Small intestine (tissue), 16 donors: ENCODE measurements at places on chromosomes 6 and 20. TPM values are rescaled to one million over a fixed set of nuclear protein-coding genes. Genes with fewer than 3 reads are reported as not detected.

- no peak overlapping the region for H3K4me3 ChIP-seq
- no peaks in the 10 kb centered on the region for H3K36me3 ChIP-seq
- H3K27ac ChIP-seq = no peak overlapping the region
- peaks cover 7% of the 10 kb centered on the region for H3K4me1 ChIP-seq
Measured at GRCh38 chr6:45438151-45438550, 60.4 kb upstream of the SUPT3H start.

DNA sequence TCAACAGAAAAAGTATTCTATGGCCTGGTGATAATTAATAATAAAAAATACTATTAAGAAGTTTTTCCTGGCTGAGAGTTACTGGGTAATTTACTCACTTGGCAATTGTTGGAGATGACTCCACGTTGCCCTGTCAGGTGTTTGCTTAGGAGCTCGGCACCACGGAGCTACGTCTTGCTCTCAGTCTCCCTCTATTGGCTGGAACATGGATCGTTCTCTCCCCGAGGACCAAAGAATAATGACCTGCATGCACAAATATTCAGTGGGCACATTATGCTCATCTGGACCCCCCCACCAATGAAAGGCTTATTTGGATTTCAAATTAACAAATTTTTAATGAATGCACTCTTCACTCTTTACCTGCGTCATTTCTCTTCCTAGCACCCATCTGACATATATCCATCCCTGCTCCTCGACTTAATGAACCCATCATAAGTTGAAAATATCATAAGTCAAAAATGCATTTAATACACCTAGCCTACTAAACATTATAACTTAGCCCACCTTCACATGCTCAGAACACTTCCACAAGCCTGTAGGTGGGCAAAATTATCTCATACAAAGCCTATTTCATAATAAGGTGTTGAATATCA is 71.0 kb upstream of the CD83 start:
- no peaks in the 10 kb centered on the region for H3K27me3 ChIP-seq
- DNase-seq = peak; percentile 68
- no peaks in the 10 kb centered on the region for H3K36me3 ChIP-seq
- H3K4me1 ChIP-seq = no peaks in the 10 kb centered on the region
- H3K4me3 ChIP-seq = no peak overlapping the region
- H3K27ac ChIP-seq = no peak overlapping the region

- H3K4me3 ChIP-seq = no peak overlapping the region
- no peaks in the 10 kb centered on the region for H3K27me3 ChIP-seq
- H3K27ac ChIP-seq = no peak overlapping the region
- no peak for DNase-seq
Measured at GRCh38 chr6:66986940-66987339, 1279.9 kb upstream of the EYS start.

COL11A2 gene
- 0.27 TPM for polyA plus RNA-seq

DEFB132 gene
- not detected for polyA plus RNA-seq

DNA sequence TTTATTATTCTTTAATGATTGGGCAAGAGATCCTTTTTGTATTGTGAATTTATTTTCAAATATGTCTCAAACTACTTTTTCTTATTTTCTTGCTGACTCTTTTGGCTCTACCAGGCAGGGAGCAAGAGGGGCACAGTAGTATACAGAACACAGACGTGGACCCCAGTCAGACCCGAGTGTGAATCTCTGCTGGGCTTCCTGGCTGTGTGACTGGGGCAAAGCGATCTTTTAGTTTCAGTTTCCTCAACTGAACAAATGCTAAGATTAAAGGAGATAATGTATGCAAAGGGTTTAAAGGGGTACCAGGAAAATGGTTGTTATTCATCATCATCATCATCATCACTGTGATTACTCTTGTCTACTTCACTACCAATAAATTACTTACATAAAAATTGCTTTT is 317.5 kb downstream of the HIVEP2 start:
- H3K27ac ChIP-seq = no peak overlapping the region
- H3K4me1 ChIP-seq = no peaks in the 10 kb centered on the region

SLC32A1 gene
- polyA plus RNA-seq = not detected

- H3K4me1 ChIP-seq = peaks cover 5% of the 10 kb centered on the region
- no peak overlapping the region for H3K27ac ChIP-seq
- H3K4me3 ChIP-seq = no peak overlapping the region
- DNase-seq = peak; percentile 42
Measured at GRCh38 chr6:26336355-26337198, 28.4 kb upstream of the BTN3A2 start.

HFE gene
- 16.1 TPM for polyA plus RNA-seq

MTG2 gene
- polyA plus RNA-seq = 39.4 TPM

GPANK1 gene
- polyA plus RNA-seq = 24.3 TPM

GRCh38 chr6:135329851-135330803 is 149.0 kb downstream of the MYB start:
- H3K36me3 ChIP-seq = no peaks in the 10 kb centered on the region
- DNase-seq = no peak
- no peak overlapping the region for H3K4me3 ChIP-seq
- no peak overlapping the region for H3K27ac ChIP-seq
- H3K27me3 ChIP-seq = no peaks in the 10 kb centered on the region

RNF182 gene
- polyA plus RNA-seq = 0.86 TPM

- peak; percentile 76 for DNase-seq
- no peak overlapping the region for H3K4me3 ChIP-seq
- H3K27ac ChIP-seq = peak overlapping the region; percentile 10
Measured at GRCh38 chr6:56370127-56370540, 122.8 kb upstream of the COL21A1 start.

DNA sequence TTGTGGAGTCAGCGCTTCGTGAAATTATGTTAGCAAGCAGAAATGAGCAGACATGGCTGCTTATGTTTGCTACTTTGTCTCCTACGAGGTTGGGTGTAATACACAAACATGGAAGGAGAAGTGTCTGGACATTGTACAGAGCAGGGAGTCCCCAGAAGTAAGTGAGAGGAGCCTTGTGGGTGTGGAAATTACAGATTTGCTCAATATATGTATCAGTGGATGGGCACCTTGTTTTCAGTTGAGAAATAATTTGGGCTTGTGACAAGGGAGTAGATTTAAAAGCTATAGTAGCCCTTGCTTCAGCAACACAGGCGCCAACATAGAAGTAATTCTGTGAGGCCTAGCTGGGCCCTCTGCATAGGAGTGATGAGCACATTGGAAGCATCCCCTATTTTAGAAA is 49.2 kb downstream of the HECA start:
- H3K4me3 ChIP-seq = no peak overlapping the region
- no peak overlapping the region for H3K27ac ChIP-seq
- no peaks in the 10 kb centered on the region for H3K36me3 ChIP-seq
